Tibial nerve (tissue), 4 donors: ENCODE measurements at places on chromosomes 13 and 19.

- no peaks in the 10 kb centered on the region for H3K27me3 ChIP-seq
- H3K4me3 ChIP-seq, result peak overlapping the region; percentile 43
- DNase-seq, result no peak
- no peaks in the 10 kb centered on the region for H3K36me3 ChIP-seq
- no peaks in the 10 kb centered on the region for H3K4me1 ChIP-seq
- no peak overlapping the region for H3K27ac ChIP-seq
These were observed 265.2 kb upstream of the SGCG start for GRCh38 chr13:22915442-22916082.

DNA sequence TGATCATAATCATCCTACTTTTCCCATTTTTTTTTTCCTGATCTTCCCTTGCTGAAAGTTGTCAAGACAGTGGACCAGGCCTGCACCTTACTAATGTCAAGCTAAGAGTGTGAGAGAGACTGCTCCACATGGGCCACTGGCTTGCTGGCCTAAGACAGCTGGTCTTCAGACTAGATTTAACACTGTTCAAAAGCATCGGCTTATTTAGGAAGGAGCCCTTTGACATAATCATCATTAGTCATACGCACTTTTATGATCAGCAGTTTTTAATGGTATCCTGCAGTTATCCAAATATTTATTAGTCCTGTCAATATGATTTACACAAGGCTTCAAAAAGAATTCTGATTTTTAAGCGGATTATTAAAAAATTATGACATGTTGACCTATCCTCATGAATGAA is 270.6 kb downstream of the DNAJC15 start:
- no peaks in the 10 kb centered on the region for H3K36me3 ChIP-seq
- DNase-seq, result no peak
- no peak overlapping the region for H3K27ac ChIP-seq
- no peaks in the 10 kb centered on the region for H3K4me1 ChIP-seq

DNA sequence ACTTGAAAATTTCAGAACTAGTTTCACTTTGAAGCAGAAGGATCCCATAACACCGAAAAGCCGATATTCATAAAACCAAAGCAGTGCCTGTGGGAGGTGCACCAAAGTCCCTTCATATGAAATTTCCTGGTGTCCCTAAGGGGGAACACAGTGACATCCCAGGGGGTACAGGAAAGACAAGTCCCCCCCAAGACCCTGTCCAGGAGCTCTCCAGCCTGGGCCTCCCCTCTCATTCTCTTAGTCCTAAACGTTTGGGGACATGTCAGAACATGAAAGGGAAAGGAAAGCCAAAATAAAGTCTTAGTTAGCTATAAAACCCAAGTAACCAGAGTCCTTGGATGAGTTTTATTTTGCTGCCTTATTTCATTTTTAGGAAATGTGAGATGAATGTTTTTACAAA is 56.6 kb downstream of the MRPL57 start:
- H3K4me3 ChIP-seq, result no peak overlapping the region
- no peak for DNase-seq
- H3K36me3 ChIP-seq, result no peaks in the 10 kb centered on the region
- H3K27ac ChIP-seq, result no peak overlapping the region

DNA sequence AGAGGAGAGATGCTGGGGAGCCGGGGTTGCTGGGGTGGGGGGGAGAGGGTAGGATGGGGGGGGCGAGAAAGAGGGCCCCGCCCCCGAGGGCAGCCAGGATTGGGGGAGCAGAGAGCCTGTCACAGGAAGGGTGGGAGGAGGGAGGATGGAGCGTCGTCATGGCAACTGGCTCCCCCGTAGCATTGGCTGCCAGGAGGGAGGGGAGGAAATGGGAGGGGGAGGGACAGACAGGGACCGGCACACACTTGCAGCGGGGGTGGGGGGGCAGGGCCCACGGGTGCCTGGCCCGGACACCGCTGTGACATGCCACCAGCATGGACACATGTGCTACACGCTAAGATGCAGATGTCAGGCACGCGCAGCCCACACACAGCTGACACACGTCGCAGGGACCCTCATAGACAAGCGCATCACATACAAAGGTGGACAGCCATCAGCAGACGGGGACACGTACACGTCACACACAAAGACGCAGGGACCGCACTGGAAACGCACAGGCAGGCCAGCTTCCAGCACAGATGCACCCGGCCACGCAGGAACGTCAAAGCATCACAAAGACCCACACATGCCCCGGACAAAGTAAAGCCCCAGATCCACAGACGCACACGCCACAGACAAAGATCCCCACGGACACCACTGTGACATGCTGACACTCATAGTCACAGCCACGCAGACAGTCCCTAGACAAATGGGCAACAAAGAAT is at the start of gene LMTK3:
Gene LMTK3 (minus strand): TSS at position 36 of the 704 bp plus-strand sequence. CDS start 259 bp downstream, outside the sequence.
- peaks cover 62% of the 10 kb centered on the region for H3K27me3 ChIP-seq
- H3K4me1 ChIP-seq, result peaks cover 8% of the 10 kb centered on the region
- DNase-seq, result no peak
- no peak within 1 kb of the TSS for H3K27ac ChIP-seq

GRCh38 chr19:43902399-43902798 is 32.7 kb downstream of the ZNF45 start:
- no peak for DNase-seq
- no peak overlapping the region for H3K27ac ChIP-seq
- H3K36me3 ChIP-seq, result peaks cover 17% of the 10 kb centered on the region
- H3K4me1 ChIP-seq, result no peaks in the 10 kb centered on the region
- no peak overlapping the region for H3K4me3 ChIP-seq
- H3K27me3 ChIP-seq, result no peaks in the 10 kb centered on the region

- H3K4me3 ChIP-seq, result no peak overlapping the region
- no peaks in the 10 kb centered on the region for H3K36me3 ChIP-seq
- DNase-seq, result no peak
- H3K27ac ChIP-seq, result no peak overlapping the region
- no peaks in the 10 kb centered on the region for H3K27me3 ChIP-seq
These were observed 448.0 kb upstream of the SLC10A2 start for GRCh38 chr13:103514188-103514587.

DNA sequence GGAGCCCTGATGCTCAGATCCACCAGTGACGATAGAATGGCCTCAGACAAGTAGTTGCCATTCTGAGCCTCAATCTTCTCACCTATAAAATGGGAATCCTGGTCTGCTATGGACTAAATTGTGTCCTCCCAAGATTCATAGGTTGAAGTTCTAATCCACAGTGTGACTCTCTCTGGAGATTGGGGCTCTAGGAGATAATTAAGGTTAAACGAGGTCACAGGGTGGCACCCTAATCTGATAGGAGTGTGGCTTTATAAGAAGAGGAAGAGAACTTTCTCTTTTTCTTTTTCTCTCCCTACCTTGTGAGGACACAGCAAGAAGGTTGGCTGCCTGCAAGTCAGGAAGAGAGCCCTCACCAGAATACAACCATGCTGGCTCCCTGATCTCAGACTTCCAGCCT is 214.1 kb downstream of the KATNAL1 start:
- H3K4me3 ChIP-seq, result no peak overlapping the region
- H3K27me3 ChIP-seq, result no peaks in the 10 kb centered on the region
- no peaks in the 10 kb centered on the region for H3K4me1 ChIP-seq
- DNase-seq, result no peak

GRCh38 chr13:76708138-76708688 is 178.0 kb downstream of the KCTD12 start:
- no peaks in the 10 kb centered on the region for H3K27me3 ChIP-seq
- no peak overlapping the region for H3K4me3 ChIP-seq
- no peaks in the 10 kb centered on the region for H3K36me3 ChIP-seq
- peaks cover 4% of the 10 kb centered on the region for H3K4me1 ChIP-seq

DNA sequence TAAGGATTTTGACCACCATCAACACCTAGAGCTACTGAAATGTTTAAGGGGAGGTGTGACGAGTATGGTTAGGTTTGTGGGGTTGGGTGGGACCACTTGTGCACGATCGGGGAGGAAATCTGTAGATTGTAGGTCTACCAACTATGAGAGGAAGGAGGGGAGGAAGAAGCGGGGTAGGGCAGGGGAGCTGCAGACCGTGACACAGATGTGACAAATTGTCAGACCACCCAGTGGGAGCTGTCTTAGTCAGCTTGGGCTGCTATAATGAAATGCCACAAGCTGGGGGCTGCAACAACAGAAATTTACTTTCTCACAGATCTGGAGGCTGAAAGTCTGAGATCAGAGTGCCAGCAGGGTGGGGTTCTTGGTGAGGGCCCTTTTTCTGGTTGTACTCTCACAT is 62.2 kb upstream of the ARGLU1 start:
- H3K36me3 ChIP-seq, result no peaks in the 10 kb centered on the region
- DNase-seq, result no peak
- no peaks in the 10 kb centered on the region for H3K27me3 ChIP-seq
- H3K4me1 ChIP-seq, result no peaks in the 10 kb centered on the region
- no peak overlapping the region for H3K27ac ChIP-seq

DNA sequence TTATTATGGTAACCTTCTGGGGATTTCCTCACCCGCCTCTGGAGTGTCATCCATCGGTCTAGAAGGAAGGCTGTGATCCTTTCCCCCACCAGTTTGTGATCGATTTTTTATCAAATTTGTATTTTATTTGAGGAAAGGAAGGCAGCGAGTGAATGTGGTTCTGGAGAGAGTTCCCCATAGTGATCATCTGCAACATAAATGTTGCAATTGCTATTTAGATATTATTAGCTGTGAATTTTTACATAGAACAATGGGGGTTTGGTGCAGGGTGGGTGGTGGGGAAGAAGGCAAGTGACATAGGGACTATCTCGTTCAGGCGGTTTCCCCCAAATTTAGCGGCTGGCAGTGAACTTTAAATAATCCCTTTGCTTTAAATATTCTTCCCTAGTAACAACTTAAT is 1.2 kb downstream of the CDK8 start:
- peak overlapping the region; percentile 96 for H3K27ac ChIP-seq
- DNase-seq, result no peak

DNA sequence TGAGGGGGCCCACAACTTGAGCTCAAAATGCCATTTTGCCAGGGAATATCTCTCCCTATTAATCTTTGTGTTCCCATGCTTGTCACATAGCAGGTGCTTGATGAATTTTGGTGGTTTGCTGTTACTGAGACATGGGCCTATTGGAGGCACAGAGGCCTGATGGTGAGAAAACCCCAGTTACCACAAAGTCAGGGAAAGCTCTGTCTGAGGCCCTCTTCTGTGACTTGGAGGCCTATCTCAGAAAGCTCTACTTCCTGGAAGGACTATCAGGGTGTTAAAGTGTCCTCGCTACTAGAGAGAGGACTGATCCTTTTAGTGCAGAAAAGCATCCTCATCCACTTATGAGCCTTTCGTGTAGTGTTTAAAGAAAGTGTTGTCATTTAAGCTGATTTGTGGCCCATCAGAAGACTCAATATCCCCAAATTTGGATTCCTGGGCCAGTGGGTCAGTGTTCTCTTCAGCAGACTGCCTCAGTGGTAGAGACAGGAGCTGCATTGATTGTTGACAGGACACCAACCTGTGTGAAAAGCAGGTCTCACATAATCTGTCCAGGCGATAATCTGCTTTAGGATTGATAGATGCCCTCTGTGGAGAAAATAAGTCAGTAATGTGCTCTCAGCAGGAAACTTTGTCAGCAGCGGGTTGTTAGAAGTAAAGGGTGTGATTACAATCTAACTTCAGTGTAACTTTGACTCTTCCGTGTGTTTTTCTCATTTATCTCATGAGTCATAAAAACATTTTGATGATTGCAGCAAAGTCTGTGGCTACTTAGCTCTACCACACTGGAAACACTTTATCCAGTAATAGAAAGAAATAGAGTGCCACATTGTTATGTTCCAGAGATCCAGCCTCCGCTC is 121.0 kb downstream of the AKAP11 start:
- H3K36me3 ChIP-seq, result no peaks in the 10 kb centered on the region
- H3K27me3 ChIP-seq, result no peaks in the 10 kb centered on the region
- no peak for DNase-seq
- no peak overlapping the region for H3K27ac ChIP-seq

- H3K36me3 ChIP-seq, result no peaks in the 10 kb centered on the region
- H3K27ac ChIP-seq, result no peak within 1 kb of the TSS
- no peak within 1 kb of the TSS for H3K4me3 ChIP-seq
- no peak for DNase-seq
These were observed at the start of gene ZNF177 for GRCh38 chr19:9362905-9363304. TSS of gene ZNF177 (plus strand) at chr19:9363013. CDS start at chr19:9378312, 15,299 bp downstream.

DNA sequence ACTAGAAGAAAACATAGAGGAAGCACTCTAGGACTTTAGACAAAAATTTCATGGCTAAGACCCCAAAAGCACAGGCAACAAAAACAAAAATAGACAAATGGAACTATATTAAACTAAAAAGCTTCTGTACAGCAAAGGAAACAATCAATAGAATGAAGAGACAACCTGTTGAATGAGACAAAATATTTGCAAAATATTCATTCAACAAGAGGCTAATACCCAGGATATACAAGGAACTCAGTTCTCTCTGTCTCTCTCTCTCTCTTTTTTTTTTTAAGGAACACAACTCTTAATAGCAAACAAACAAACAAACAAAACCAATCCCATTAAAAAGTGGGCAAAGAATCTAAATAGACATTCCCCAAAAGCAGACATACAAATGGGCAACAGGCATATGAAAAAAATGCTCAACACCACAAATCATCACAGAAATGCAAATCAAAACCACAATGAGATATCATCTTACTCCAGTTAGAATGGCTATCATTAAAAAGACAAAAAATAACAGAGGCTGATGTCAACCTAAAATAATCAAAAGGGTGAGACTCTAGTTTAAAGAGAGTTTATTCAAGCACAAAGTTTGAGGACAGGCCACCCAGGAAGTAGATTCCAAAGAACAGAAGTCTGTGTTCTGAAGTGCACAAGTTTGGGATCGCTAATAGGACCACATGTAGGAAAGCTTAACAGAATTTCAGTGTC is 27.1 kb upstream of the SLC7A9 start:
- no peak overlapping the region for H3K27ac ChIP-seq
- H3K4me1 ChIP-seq, result no peaks in the 10 kb centered on the region
- peaks cover 97% of the 10 kb centered on the region for H3K36me3 ChIP-seq
- no peak for DNase-seq

DNA sequence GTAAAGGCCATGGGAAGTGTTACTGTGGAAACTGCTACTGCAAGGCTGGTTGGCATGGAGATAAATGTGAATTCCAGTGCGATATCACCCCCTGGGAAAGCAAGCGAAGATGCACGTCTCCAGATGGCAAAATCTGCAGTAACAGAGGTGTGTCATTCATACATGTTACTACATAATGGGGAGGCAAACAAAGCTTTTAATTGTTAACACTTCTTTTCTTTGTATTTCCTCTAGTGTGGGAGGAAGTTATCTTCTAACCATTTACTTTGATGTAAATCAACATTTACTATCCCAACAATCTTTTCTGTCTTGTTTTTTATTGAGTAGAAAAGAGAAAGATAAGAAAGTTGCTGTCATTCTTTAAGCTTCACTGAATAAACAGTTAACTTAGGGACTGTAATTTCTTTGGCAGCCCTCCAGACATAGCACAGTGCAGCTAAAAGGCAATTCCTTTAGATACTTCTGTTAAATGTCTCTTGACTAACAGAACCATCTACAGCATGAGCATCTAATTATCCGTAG is 126.9 kb downstream of the ITGBL1 start:
- H3K27me3 ChIP-seq, result no peaks in the 10 kb centered on the region
- no peaks in the 10 kb centered on the region for H3K36me3 ChIP-seq
- DNase-seq, result no peak
- H3K4me1 ChIP-seq, result peaks cover 3% of the 10 kb centered on the region

- no peaks in the 10 kb centered on the region for H3K4me1 ChIP-seq
- no peaks in the 10 kb centered on the region for H3K27me3 ChIP-seq
- no peak for DNase-seq
- H3K36me3 ChIP-seq, result no peaks in the 10 kb centered on the region
These were observed 16.2 kb downstream of the CERS1 start for GRCh38 chr19:18879579-18880373.
